ENCODE measurements at places on chromosomes 6 and 20. TPM values are rescaled to one million over a fixed set of nuclear protein-coding genes. Genes with fewer than 3 reads are reported as not detected.

Gene ASIP
- not detected for total RNA-seq

Gene MUC21
- not detected for total RNA-seq

Gene CCM2L
- 24.2 TPM for total RNA-seq

Gene PDE10A
- 6.3 TPM for total RNA-seq

Gene PPP1R3G
- total RNA-seq: 1.6 TPM

Gene CENPQ
- total RNA-seq: 2.0 TPM

Gene CDH4
- under 0.01 TPM for total RNA-seq

Gene CD40
- total RNA-seq: 2.2 TPM

Gene TAGAP
- total RNA-seq: not detected

All from lung microvascular endothelial cell (primary cell).